ENCODE measurements at places on chromosomes 1 and 21. TPM values are rescaled to one million over a fixed set of nuclear protein-coding genes. Genes with fewer than 3 reads are reported as not detected.

The SPRR2G gene
- total RNA-seq, result not detected

The OR14A2 gene
- total RNA-seq, result not detected

The NR1I3 gene
- total RNA-seq, result not detected

The TLR5 gene
- 11.5 TPM for total RNA-seq

DNA sequence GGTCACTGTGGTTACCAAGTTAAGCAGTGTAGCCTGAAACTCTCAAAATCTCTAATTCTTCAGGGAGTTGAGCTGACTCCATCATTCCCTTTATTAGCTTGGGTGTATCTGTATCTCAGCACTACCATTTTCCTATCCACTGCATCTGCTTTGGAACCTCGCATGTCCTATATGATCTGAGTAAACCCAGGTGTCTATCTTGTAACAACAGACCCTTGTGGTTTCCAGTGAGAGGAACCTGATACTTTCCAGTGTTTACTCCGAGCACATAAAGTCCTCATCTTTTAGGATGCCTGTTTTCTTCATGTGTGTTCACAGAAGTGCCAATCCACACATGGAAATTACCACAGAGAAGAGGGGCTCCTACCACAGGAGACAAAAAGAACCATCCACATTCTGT, 650.4 kb downstream of the LMO4 start:
- no peak overlapping the region for H3K27ac ChIP-seq
- H3K4me3 ChIP-seq, result no peak overlapping the region
- no peaks in the 10 kb centered on the region for H3K27me3 ChIP-seq
- DNase-seq, result no peak
- no peaks in the 10 kb centered on the region for H3K36me3 ChIP-seq

DNA sequence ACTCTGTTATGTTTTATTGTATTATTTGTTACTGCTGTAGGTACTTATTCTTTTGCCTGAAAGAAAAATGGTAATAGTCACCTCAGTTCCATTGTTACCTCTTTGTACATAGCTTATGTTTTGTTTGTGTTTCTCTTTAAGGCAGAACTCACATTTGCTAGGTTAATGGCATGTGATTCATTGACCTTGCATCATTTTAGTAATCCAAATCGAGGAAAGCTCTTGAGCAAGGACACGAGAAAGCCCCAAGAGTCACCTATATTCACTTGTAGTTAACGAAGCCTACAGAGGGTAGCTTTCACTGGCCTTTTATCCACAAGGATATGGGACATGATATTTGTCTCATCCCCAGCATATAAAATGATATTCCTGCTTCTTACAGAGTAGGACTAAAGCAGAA, 1765.2 kb downstream of the NCAM2 start:
- no peaks in the 10 kb centered on the region for H3K4me1 ChIP-seq
- no peaks in the 10 kb centered on the region for H3K27me3 ChIP-seq
- DNase-seq, result no peak
- H3K27ac ChIP-seq, result no peak overlapping the region
- no peak overlapping the region for H3K4me3 ChIP-seq

GRCh38 chr1:37755290-37755689, 9.6 kb downstream of the EPHA10 start:
- H3K27ac ChIP-seq, result no peak overlapping the region
- H3K27me3 ChIP-seq, result peaks cover 65% of the 10 kb centered on the region
- no peaks in the 10 kb centered on the region for H3K4me1 ChIP-seq
- no peak overlapping the region for H3K4me3 ChIP-seq

- H3K4me1 ChIP-seq, result no peaks in the 10 kb centered on the region
- no peak overlapping the region for H3K4me3 ChIP-seq
- no peak overlapping the region for H3K27ac ChIP-seq
These were observed 3.4 kb downstream of the MAP3K7CL start for GRCh38 chr21:29133796-29134195.

Data from breast epithelium (tissue), 4 donors.